NCI-H187 (cell line): ENCODE measurements at places on chromosomes 3 and 15.

DNA sequence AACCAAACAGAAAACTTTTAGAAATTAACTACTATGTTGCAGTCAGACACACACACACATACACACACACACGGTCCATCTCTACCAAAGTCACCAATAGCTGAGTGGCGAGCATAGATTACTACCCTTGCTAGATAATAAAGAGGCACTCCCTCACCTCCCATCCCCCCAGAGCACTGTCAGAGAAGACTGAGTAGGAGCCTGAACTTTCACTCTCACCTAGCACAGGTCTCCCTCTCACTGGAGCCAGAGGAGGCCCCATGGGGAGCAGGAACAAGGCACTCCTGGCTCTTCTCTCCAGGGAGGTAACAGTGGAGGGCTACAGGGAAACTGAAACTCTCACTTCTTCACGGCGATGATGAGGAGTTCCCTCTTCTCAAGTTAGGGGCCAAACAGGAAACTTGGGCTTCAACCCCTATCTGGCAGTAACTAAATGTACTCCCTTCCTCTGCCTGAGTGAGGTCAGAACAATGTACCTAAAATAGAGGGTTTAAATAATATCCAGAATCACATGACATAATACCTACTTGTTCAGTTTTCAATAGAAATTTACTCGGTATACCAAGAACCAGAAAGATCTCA lies 975.3 kb upstream of the GBE1 start:
- no peak for DNase-seq

DNA sequence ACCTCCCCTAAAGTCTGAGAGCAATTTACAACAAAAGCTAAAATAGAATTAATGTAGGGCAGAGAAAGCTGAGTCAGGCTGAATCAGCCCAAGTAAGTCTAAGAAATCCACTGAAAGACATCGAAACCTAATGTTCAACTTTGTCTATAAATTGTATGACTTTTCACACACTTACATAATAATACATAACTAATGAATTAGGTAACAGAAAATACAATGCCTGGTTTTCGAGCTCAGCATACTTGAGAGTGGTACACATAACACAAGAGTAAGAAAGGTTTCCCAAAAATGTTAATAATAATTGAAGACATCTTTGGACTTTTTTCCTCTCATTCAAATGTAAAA lies 55.3 kb upstream of the VGLL4 start:
- DNase-seq = no peak

GRCh38 chr15:45093013-45093412 lies 21.0 kb downstream of the DUOX2 start:
- no peak for DNase-seq

DNA sequence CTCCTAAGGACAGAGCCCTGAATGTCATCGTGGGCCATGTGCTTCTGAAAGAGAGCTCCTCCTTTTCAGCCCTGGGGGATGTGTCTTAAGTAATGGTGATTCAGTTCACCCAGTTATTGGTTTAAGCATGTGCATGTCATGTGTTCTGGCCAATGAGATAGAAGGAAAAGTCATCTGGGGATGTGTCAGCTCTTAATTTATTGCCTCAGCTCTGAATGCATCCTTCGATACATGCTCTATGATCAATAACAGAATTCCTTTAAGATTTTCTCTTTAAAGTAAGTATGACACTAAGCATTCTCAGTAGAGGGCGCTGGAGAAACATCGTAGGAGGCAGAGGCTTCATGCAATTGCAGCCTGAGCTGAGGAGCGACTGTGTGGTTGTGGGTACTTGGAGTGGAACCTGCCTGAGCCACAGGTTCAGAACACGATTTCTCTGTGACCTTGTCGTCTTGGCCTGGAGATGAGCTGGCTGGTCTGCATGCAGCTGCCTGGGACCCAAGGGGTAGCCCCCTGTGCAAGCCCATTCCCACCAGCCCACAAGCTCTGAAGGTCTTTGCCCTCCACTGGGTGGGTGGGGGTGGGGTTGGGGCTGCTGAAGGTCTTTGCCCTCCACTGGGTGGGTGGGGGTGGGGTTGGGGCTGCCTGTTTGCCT lies 69.5 kb downstream of the C3orf38 start:
- DNase-seq = no peak

- no peak for DNase-seq
Observed at GRCh38 chr3:138351916-138352550, 3.7 kb downstream of the MRAS start.

- DNase-seq = no peak
Observed at GRCh38 chr3:52090933-52091468, 34.6 kb upstream of the DUSP7 start.

GRCh38 chr15:42141795-42142667 lies 14.4 kb downstream of the PLA2G4F start:
- no peak for DNase-seq

GRCh38 chr3:149771652-149772271 lies 19.5 kb upstream of the COMMD2 start:
- DNase-seq = peak; percentile 5

GRCh38 chr3:67522081-67522480 lies 132.3 kb downstream of the SUCLG2 start:
- no peak for DNase-seq

DNA sequence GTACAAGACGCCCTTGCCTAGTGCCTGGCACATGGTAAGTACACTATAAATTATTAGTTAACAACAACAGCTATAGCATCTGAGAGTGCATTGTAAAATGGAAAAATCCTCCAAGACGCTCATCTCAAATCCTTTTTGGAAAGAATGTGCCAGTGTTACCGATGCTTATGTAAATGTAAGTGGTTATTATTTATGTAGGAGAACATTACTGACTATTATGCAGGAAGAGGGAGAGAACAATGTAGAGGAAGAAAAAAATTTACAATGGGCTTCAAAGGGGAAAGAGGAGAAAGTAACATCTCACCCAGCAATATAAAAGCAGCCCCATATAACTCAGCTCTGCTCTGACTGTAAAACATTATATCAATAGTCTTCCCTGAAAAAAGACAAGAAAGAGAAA lies 155.3 kb upstream of the LPP start:
- no peak for DNase-seq

- no peak for DNase-seq
Observed at GRCh38 chr3:1773679-1774078, 325.0 kb upstream of the CNTN4 start.

DNA sequence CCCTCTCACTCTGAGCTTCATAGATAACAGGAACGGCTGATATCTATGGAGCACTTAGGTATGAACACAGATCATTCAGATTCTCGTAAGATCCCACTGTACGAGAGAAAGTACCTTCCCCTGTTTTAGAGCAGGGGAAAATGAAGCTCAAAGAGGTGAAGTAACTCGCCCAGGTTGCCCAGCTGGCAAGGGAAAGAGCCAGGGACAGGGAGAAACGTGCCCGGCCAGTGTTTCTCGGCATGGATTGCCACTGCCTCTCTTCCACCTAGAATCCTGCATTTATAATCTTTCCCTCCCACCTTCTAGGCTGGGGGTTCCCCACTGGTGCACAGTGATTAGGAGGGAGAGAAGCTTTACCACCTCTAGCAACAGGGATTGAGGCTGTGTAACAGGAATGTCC lies 39.0 kb downstream of the EHD4 start:
- no peak for DNase-seq

- no peak for DNase-seq
Observed at GRCh38 chr3:33722191-33722590, 4.1 kb upstream of the CLASP2 start.

GRCh38 chr15:48875241-48875960 lies 2.5 kb upstream of the EID1 start:
- DNase-seq = no peak

DNA sequence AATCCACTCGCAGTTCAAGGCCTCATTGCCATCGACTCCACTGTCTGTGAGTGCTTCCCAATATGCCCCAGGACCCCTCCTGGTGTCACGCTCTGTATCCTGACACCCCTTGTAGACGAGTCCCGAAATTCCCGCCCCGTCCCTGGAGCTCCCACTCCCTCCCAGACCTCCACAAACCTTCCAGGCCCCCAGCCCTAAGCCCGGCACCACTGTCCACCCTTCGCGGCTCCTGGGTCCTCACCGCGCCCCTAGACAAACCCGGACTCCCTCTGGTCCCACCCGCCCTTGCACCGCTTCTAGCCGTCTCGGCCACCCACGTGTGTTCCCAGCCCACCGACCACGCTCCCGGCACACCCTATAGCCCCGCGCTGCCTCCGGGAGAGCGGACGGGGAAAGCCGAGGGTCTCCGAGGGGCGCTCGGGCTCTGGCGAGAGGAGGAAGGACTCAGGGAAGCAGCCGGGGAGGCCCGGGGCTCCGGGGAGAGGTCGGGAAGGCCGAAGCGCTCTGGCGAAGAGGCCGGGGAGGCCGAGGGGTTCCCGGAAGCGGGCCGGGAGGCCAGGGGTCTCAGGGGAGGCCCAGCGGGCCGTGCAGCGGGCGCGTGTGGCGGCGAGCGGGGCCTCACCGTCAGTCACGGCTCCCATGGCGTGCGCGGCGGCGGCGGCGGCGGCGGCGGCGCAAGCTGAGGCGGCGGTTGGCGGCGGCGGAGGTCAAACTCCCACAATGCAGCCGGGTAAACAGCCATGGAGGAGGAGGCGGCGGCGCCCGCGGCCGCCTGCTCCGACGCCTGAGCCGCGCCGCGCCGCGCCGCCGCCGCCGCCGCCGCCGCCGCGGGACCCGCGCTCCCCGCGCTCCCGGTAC lies at the start of the genes ATXN7 and THOC7:
Gene ATXN7, plus strand, starts transcription at position 718 of the 858 bp plus-strand sequence. CDS start 48,732 bp downstream, outside the sequence.
Gene THOC7, minus strand, starts transcription at position 656 of the 858 bp plus-strand sequence. Its CDS starts 15 bp downstream, at position 641.
- DNase-seq = peak; percentile 30
